ENCODE measurements at places on chromosomes 7 and 10.

GRCh38 chr7:107937531-107937930 is 46.5 kb downstream of the DLD start:
- no peak for DNase-seq

DNA sequence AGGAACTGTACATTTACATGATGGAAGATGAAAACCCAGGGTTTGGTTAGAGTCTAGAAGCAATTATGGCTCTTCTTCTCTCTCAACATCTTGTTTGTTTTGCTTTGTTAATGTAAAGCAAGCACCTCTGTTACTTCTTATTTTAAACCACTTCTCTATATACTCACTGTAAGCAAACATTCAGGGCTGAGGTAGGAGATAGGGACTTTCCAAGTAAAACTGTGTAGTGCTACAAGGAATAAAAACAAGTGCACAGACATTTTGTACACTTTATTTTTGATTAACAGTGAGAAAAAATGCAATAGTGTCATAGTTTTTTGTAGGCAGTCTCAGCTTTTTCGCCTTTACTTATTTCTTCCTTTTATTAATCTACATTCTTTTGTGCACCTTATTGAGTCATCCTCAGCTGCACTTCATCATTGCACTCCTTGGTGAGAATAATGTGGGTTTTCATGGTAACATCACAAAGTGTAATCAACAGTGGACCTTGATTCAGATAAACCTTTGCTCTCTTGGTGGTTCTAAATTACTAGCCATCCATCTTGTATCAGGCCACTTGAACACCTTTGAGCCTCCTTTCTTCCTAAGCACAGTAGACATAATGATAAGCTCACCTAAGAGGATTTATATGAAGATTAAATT is 52.9 kb downstream of the ELMO1 start:
- no peak for DNase-seq

GRCh38 chr7:43583424-43584194 is 701 bp downstream of the STK17A start:
- DNase-seq: peak; percentile 41

DNA sequence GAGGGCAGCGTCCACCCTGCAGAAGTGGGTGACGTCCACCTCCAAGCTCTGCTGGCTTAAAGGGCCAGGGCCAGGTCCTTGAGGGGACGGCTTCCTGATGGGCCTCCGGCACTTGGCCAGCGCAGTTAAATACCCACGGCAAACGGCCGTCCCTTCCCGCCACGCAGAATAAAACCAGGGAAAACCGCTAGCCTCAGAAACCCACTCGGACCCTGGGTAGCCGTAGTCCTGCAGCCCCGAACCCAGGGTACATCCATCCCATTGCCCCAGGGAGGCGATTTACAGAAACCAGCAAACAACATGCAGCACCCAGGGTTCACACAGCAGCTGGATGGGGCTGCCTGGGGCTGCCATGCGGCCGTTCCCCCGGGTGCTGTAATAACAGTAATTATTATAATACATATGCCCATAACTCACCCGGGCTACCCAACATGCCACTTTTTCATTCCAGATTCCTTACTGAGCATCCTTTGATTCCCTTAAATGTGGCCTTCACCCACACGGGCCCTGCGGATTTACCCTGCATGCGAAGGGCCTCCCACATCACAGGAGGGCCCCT is 81.5 kb upstream of the PDGFA start:
- no peak for DNase-seq

GRCh38 chr10:127976701-127977356 is 69.9 kb downstream of the PTPRE start:
- DNase-seq: no peak

- peak; percentile 10 for DNase-seq
Observed at GRCh38 chr7:31027161-31027965, 24.7 kb upstream of the ADCYAP1R1 start.

DNA sequence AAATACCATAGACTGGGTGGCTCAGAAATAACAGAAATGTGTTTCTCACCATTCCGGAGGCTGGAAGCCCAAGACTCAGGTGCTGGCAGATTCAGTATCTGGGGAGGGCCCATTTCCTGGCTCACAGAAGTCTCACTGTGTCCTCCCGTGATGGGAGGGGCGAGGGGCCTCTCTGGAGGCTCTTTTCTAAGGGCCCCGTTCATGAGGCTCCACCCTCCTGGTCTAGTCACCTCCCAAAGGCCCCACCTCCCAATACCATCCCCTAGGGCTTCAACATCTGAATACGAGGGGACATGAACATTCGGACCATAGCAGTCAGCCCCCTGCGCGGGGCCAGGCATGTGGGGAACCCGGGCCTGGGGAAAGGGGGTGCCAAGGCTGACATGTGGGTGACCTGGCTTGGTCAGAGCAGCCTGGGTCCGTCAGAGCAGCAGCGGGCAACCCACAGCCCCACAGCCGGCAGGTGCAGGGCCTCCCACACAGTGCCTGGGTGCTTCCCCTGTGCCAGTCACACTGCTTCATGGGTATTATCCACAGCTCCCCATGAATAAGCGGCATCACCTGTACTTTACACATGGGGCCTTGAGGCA is 13.3 kb upstream of the CNPY1 start:
- no peak for DNase-seq

GRCh38 chr7:98553666-98554065 is 63.4 kb upstream of the NPTX2 start:
- DNase-seq: no peak

- no peak for DNase-seq
Observed at GRCh38 chr10:118835682-118836326, 81.0 kb upstream of the CACUL1 start.

DNA sequence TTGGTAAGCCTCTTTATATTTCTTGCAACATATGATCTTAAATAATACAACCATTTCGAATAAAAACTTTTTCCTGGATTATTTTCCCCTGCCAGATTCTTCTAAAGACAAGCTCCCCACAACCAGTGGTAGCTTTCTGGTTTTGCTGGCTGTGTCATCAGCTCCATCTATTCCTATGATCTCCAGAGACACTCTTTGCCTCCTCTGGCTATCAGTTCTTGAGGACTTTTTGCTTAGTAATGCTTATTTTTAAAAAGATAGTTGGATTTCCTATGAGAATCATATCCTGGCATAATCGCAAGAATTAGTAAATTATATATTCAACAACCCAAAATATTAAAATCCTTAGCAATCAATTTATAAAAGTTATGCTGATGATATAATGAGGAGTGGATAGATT is 103.8 kb upstream of the SLC26A5 start:
- no peak for DNase-seq

GRCh38 chr7:37145682-37146081 is 303.0 kb downstream of the ELMO1 start:
- DNase-seq: no peak

Measured in neural crest cell (in vitro differentiated cells).